Hematopoietic multipotent progenitor cell (in vitro differentiated cells): ENCODE measurements at places on chromosomes 2 and 18. TPM values are rescaled to one million over a fixed set of nuclear protein-coding genes. Genes with fewer than 3 reads are reported as not detected.

DNA sequence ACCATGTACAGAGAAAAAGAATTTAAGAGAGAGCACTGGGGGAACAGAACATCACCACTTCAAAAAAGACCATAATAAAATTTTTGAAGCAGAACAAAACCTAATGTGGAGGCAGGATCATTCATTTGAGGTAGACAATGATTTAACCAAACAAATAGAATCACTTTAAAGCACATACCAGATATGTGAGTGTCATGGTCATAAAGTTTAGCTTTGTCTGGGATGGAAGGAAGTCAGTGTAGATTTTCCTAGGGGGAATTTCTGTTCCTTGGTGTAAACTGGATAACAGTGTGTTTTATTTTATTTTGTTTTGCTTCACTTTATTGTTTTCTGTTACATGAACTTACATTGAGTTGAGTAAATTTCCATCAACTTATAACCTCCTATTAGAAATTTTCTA is 120.8 kb downstream of the CRIM1 start:
- DNase-seq, result no peak

DNA sequence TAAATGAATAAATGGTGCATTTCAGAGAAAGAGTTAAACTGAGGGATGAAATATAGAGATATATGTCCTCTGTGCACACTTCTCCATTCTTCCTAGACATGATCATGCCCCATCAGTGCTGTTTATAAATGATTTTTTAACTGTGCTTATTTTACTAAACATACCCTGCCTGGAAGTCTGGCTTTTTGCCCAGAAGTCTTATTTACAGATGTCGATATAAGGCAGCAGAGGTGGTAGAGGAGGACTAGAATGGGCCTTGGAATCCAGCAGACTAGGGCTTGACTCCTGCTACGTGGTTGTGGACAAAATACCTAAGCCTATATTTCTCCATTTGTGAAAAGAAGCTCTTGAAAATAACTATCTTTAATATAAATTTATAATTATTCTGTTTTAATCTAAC is 355.5 kb downstream of the RAD51AP2 start:
- no peak for DNase-seq

- DNase-seq, result no peak
These were observed 101.4 kb downstream of the CDH2 start for GRCh38 chr18:28075501-28075900.

- no peak for DNase-seq
These were observed 46.4 kb downstream of the ACYP2 start for GRCh38 chr2:54161660-54162424.

- no peak for DNase-seq
These were observed 230.0 kb upstream of the EPHA4 start for GRCh38 chr2:221802089-221802488.

The OXER1 gene
- 1.3 TPM for total RNA-seq

DNA sequence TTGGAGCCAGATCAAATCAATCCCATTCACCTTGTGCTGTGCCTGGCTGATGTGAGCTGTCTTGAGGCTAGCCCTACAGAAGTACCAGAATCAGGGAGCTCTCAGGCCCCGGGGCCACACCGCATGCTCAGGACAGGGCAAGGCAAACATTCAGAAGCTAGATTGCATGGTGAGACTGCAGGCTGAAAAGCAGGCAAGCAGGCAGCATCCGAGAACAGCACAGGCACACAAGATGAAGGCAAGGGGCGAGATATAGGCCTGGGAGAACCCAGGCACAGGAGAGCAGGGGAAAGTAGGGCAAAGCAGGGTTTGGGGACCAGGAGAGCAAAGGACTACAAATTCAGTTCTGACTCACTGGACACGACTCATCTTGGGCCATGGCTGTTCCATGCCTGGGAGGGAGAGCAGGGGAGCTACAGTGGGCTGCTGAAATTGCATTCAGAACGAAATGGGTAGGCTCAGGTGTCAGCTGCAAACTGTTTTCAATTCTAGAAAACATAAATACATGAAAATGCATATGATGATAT is 59.6 kb downstream of the GALNT14 start:
- DNase-seq, result no peak
